ENCODE measurements at places on chromosomes 2 and 18.
A peak's percentile ranks its signal among the peaks of the same experiment; 100 is the strongest.

GRCh38 chr2:87996570-87996969 is 19.8 kb downstream of the RNU2-63P start:
- DNase-seq, result no peak

DNA sequence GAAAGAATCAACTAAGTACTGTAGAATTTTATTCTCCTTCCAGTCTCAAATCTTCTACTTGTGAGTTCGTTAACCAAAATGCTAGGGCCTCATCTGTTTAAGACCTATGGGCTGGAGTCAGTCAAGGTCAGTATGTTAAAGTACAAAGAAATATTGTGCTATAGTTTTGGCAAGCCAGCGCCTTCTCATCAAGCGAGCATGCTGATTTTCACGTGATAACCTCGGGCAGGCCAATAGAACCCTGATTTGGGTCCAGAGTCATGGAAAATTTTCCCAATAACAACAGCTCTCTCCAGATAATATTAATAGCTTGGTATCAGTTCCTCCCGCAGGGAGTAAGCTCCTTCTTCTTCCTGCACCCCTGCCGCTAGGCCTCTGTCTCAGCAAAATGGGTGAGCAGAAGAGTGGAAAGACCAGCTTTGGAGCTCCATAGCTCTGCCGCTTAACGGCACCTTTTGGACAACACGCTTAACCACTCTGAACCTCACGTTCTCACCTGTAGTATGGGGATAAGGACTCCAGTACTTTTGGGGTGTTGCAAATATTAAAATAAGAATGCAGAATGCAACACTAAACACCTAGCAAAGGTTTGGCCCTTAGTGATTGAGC is 11.7 kb downstream of the CABLES1 start:
- no peak for DNase-seq

- no peak for DNase-seq
Measured at GRCh38 chr18:41265047-41265446, 690.0 kb upstream of the PIK3C3 start.

DNA sequence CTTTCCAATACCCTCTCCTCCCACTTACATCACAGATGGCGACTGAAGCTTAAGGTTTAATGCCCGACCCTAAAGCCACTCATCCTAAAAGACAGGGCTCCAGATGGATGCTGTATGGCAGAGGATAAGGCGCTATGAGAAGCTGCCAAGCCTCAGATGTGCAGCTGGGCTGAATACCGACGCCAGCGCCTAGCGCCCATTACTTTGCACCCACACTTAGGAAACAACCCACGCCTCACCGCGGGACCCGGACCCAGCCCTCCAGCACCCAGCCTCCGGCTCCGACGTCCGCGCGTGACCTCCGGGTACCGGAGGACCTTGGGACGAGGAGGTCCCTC is 335 bp downstream of the TRAK2 start:
- DNase-seq, result no peak

GRCh38 chr2:197210430-197210829 is 100.2 kb downstream of the ANKRD44 start:
- no peak for DNase-seq

DNA sequence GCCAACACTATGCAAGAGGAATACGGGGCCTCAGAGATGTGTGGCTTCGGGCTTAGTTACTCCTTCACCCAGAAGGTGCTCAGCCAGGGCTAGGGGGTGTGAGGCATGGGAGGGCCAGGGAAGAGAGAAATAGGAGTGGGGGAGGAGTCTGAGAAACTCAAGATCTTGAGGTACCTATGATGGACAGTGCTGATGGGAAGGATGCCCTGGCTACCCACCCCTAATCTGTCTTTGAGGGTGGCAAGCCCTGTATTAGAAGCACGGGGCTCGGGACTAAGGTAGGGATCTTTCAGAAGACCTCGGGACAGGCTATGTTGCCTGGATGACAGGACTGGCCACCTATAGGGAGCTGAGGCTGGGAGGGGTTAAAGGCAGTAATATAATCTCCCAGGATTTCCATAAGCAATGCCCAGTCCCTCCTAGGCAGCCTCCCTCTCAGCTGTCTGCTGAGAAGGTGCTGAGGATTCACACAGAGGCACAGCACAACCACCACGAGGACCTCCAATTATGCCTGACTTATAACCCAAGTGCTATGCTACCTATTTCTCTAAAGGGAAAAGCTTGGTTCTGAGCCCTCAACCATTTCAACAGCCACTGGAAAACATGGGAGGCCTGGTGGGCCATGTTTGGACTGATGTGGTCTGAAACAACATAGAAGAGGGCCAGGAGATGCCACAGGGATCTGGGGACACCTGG is 23.3 kb downstream of the MTHFD2 start:
- DNase-seq, result no peak

- no peak for DNase-seq
Measured at GRCh38 chr18:70116949-70117348, 88.5 kb downstream of the RTTN start.

GRCh38 chr2:64065516-64065915 is 46.3 kb upstream of the VPS54 start:
- no peak for DNase-seq

DNA sequence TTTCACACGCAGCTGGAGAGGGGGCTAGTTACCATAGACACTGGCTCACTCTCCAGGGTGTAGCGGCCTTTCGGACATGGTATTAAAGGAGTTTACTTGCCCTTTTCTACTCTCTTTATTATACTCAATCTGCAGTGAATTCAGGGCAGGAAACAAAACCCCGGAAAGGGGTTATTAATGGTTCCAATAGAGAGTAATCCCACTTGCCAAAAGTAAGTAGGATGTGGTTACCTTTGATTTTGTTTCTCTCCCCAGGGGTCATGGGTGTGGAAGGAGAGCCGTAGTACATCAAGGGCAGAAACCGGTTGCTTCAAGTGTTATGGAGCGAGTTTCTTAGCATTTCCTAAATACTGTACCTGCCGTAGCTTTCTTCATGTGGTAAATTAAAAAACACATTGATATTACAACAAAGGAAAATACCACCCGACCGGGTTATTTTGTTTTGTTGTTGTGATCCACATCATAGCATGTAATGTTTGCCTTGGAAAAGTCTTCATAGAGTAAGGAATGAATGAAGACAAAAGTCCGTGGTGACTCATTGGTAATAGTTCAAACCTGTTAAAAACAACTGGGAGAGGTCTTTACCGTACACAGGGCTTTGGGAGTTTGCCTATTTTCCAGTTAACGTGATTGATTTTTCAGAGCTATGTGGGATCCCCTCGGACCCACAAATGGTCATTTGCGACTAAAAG is 71.5 kb downstream of the SLC4A3 start:
- no peak for DNase-seq

DNA sequence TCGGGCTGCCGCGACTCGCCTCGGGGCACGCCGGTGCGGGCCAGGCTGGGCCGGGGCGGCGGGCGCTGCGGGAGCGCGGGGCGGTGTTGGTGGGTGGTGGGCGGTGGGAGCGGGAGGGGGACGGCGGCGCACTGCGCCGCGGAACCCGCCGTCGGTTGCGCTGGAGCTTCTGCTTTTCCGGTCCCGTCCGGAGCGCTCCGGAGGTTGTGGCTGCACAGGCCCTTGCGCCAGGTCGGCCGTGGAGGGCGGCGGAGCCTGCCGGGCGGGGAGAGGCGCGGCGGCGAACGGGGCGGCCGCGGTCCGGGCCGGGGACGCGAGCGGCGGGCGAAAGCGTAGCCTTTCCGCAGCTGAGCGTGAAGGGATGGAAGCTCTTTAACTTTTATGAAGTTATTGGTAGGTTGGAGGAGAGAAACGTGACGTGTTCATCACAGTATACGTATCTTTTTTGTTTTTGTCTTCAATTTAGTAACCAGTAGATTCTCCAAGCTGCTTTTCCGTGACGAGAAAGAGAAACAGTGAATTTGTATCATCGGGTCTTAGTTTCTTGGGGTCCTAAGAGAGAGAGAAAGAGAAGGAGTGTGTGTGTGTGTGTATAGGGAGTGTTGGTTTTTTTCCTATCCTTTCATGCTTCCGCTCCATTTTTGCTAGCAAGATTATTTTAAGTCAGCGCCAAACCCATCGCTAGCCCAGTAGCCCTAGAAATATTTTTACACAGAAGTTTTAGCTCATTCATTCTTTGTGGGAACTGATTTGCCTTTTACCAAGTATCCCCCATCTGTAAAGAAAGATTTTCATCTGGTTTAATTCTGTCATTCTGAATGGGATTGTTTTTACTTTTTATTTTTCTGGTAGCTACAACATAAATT is 535 bp downstream of the ATG4B start:
- peak; percentile 43 for DNase-seq
